ENCODE measurements at places on chromosomes 5 and 9. TPM values are rescaled to one million over a fixed set of nuclear protein-coding genes. Genes with fewer than 3 reads are reported as not detected.

CENPK gene
- 71.0 TPM for total RNA-seq

BASP1 gene
- total RNA-seq, result 2.4 TPM

DMRT3 gene
- total RNA-seq, result not detected

DIPK1B gene
- total RNA-seq, result 0.58 TPM

SGCD gene
- 0.18 TPM for total RNA-seq

ELOVL7 gene
- total RNA-seq, result not detected

ECSCR gene
- not detected for total RNA-seq

NEUROG1 gene
- not detected for total RNA-seq

ENHO gene
- total RNA-seq, result 0.36 TPM

WDR31 gene
- total RNA-seq, result 1.2 TPM

BOD1 gene
- total RNA-seq, result 34.6 TPM

BARX1 gene
- total RNA-seq, result not detected

COL5A1 gene
- 0.26 TPM for total RNA-seq

HTR4 gene
- not detected for total RNA-seq

MYOZ3 gene
- total RNA-seq, result not detected

KCNV2 gene
- not detected for total RNA-seq

C9 gene
- not detected for total RNA-seq

C5orf58 gene
- total RNA-seq, result not detected

CD74 gene
- 293 TPM for total RNA-seq

POU5F2 gene
- total RNA-seq, result 1.7 TPM

BTNL8 gene
- total RNA-seq, result not detected

ZNF354B gene
- 38.9 TPM for total RNA-seq

KCNN2 gene
- not detected for total RNA-seq

NPR2 gene
- 12.7 TPM for total RNA-seq

HIGD2A gene
- 75.3 TPM for total RNA-seq

DOCK2 gene
- total RNA-seq, result 171 TPM

LCN1 gene
- not detected for total RNA-seq

OR13C2 gene
- not detected for total RNA-seq

BNC2 gene
- total RNA-seq, result not detected

SOX30 gene
- total RNA-seq, result 0.14 TPM

SPATA31A1 gene
- not detected for total RNA-seq

SHISAL2B gene
- not detected for total RNA-seq

CLTA gene
- total RNA-seq, result 56.7 TPM

PCDHA4 gene
- total RNA-seq, result not detected

N4BP3 gene
- 7.2 TPM for total RNA-seq

SPOCK1 gene
- total RNA-seq, result not detected

SPZ1 gene
- total RNA-seq, result not detected

ZNF354C gene
- total RNA-seq, result 12.6 TPM

OMD gene
- total RNA-seq, result not detected

GTF3C4 gene
- 12.8 TPM for total RNA-seq
